ENCODE measurements at places on chromosomes 3 and 15.

DNA sequence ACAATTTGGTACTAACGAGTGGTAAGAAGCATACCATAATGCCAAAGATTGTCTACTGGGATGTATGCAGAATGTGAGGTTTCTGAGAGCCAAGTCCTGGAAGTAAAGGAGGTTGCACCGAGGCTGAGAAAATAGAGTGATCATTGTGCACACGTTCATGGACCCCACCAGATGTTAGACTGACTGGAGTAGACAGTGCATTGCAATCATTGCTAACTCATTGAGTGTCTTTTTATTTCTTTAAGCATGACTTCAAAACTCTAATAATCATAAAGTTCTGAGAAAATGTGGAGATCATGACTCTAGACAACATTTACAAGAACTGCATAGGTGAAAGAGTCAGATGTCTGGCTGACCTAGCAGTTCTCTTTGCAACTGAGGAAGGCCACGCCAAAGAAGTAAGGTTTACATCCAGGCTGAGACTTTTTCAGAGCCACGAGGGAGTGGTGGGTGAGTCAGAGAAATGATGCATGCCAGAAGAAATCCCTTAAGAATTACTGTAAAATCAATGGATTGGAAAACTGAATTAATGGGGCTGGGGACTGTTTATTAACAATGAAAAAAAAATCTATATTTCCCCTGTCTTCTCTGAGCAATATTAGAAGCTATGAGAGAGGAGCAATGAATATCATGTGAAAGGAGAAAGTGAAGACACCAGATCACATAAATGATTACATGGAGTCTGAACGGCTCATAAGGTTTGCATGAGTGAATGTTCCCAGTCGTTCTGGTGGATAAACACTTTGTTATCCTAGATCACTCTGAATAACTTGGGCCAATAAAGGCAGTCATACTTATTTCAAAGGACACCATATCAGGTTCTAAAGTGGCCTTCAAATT is 76.0 kb upstream of the SLC25A26 start:
- DNase-seq = no peak

DNA sequence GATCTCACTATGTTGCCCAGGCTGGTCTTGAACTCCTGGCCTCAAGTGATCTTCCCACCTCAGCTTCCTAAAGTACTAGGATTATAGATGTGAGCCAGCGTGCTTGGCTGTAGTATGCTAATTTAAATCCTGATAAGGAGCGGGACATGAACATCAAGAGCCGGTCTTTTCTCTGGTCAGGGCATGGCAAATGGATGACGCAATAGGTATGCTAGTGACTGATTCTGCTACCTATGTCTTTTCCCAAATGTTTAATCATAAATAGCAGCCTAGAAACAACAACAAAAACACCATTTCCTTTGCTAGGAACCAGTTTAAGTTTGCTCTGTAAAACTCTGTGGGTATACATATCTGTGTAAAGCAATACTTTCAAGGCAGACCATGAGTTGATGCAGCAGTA is 64.7 kb downstream of the STARD9 start:
- no peak for DNase-seq

GRCh38 chr3:172030181-172030580 is 9.2 kb upstream of the FNDC3B start:
- no peak for DNase-seq

- DNase-seq = no peak
Observed at GRCh38 chr15:25186411-25186810, 231.6 kb downstream of the SNRPN start.

DNA sequence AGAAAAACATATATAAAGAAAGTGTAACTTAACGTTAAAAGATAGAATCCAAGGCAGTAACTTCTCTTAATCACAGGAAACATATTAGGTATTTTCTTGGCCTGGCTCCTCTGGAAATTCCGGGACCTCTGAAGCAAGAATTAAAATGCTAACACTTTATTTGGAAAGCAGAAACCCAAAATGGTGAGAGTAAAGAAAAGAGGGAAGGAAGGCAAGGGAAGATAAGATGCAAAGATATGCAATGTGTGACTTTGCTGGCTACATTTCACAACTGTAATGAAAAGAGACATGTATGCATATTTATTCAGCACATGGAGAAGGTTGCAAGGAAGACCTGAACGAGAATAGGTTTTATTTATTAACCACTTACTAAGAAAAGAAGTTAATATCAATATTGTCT is 372.5 kb downstream of the TBL1XR1 start:
- no peak for DNase-seq
